ENCODE measurements at places on chromosomes 1 and 21.

DNA sequence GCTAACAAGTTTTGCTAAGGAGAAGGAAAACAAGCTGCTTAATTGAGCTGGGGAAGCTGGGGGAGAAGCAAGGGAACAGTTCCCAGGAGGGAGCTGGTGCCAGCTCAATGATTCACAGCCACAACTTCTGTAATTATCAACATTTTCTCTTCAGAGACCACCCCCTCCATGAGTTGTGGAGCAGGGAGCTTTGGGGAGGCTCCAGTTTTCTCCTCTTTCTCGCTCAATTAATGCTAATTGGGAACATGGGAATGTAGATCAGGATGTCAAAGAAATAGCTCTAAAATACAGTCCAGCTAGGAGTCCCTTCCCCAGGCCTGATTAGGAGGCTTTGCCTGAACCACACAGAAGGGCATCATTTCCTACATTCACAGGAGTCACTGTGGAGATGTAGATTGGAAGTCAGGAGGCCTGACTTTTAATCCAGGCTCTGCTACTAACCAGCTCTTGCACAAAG, 12.1 kb upstream of the MNDA start:
- no peak for DNase-seq

GRCh38 chr1:231887866-231888265, 261.3 kb downstream of the DISC1 start:
- DNase-seq, result no peak

- no peak for DNase-seq
These were observed 31.3 kb upstream of the TRIM67 start for GRCh38 chr1:231130544-231130943.

DNA sequence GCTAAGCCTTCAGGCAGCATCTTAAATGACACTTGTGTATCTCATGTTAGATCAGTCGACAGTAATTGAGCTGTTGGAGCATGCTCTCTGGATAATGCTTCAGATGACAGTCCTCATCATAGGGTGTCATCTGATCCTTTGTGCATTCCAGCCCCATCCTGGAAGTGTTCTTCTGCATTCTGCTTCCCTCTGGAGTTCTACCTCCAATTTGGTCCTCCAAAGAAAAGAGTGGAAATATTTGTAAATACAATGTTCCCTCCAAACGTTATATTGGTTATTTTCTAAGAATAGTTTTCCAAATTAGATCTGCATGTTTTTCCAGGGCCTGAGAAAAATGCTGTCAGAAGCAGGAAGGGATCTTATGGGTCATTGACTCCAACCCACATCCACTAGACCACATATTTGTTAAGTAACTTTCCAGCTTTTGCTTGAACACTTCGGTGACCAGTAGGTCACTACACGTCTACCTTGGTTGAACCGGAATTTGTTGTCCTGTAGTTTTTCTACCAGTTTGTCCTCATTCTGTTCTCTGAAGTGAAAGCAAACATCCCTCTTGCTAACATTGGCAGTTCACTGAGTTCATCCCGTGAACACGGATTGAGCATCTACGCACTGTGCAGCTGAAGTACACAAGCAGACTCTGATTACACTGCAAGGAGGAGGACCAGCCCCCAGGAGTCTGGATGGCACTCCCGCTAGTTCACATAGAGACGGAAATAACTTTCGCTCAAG, 136.0 kb downstream of the TLR5 start:
- no peak for DNase-seq

DNA sequence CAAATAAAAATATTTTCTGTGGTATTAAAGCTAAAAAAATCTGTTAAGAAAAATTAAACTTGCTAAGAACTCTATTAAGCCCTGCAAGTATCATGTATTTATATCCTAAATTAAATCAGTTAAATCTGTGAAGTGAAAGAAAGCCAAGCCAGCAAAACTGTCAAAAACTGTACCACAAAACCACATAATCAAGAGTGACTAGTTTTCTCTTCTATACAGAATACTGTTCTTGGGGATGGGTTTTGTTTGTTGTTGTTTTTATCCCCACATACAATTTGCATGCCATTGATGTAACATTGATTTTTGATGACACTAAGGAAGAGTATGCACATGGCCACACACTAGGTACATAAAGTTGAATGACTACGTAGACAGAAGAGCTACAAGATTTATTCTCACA, 20.4 kb downstream of the DPH5 start:
- no peak for DNase-seq

- no peak for DNase-seq
These were observed 22.5 kb downstream of the DISP3 start for GRCh38 chr1:11501491-11501897.

GRCh38 chr1:90027281-90027680, 32.4 kb downstream of the ZNF326 start:
- DNase-seq, result no peak

DNA sequence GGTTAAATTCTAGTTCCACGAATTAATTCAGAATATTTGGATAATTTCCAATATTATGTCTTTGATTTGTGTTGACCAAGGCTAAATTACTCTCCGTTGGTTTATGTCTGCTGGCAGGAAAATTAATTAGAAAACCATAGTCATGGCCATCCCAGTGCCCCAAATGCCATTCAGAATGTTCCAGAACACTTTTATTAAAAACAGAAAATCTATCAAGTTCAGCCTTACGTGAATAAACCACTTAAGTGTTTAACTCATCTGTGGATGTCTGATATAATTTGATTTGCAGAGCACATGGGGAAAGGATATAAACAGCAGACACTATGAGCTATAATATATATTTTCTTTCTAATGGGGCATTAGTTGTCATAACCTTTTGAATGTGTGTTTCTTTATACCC, 480.7 kb downstream of the MRPL39 start:
- DNase-seq, result no peak

DNA sequence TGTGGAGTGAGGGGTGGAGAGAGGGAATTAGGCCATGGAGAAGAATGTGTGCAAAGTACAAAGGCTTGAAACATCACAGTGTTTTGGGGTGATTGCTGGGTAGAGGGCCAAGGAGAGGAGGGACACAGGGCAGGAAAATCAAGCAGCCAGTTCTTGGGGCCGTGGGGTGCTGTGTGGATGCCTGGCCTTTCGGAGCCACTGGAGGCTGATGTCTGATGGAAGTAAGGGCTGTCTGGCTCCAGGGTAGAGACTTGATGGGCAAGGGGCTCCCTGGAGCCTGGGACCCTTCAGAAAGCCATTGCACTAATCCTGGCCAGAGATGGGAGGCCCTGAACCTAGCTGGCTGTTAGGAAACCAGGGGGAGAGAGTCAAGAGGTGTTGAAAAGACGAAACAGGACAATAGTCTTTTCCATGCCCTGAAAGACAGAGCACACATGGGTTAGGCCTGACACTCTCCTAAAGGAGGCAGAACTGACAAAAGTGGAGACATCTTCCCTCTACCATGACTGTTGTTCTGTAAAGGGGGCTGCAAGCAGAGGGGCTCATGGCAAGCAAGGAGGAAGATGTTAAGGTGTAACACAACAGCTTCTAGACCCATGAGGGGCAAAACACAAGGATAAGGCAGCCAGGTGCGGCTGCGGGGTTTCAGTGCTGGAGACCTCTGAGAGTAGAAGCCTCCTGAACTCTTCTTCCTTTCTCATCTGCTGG, 21.0 kb downstream of the ATF3 start:
- no peak for DNase-seq

- DNase-seq, result no peak
These were observed 68.7 kb downstream of the NID1 start for GRCh38 chr1:235996048-235996785.

DNA sequence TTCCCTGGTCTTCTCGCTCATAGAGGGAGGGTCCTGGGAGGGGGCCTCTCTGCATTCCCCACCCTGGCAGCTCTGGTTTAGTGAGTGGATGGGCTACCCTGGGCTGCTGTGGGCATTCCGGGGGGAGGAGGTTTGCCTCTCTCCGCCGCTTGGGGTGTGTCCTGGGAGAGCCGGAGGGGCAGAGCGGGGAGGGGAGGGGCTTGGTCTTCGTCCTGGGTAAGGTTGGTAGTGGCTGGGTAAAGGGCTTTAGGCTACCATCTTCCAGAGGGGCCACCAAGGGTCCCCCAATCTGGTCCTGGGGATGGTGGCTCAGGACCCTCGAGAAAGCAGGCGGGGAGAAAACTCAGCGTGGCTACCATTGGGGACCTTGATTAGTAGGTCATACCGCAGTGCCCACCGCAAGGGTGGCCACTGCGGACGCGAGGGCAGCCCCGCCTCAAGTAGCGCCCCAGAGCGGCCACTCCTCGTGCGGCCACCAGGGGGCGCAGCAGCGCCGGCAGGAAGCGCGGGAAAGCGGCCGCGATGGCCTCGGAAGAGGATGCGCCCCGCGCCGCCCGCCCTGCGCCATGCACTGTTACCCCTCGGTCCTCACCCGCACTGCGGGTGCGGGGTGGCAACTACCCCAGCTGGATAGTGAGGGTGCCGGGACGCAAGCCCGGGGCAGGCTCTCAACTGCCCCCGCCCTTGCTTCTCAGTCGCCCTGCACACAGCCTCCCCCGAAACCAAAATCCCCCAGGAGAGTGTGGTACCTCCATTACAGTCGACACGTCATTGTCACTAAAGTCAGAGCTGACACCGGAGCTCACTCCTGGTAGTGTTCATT, 44.1 kb upstream of the SLC25A33 start:
- DNase-seq, result peak; percentile 67

DNA sequence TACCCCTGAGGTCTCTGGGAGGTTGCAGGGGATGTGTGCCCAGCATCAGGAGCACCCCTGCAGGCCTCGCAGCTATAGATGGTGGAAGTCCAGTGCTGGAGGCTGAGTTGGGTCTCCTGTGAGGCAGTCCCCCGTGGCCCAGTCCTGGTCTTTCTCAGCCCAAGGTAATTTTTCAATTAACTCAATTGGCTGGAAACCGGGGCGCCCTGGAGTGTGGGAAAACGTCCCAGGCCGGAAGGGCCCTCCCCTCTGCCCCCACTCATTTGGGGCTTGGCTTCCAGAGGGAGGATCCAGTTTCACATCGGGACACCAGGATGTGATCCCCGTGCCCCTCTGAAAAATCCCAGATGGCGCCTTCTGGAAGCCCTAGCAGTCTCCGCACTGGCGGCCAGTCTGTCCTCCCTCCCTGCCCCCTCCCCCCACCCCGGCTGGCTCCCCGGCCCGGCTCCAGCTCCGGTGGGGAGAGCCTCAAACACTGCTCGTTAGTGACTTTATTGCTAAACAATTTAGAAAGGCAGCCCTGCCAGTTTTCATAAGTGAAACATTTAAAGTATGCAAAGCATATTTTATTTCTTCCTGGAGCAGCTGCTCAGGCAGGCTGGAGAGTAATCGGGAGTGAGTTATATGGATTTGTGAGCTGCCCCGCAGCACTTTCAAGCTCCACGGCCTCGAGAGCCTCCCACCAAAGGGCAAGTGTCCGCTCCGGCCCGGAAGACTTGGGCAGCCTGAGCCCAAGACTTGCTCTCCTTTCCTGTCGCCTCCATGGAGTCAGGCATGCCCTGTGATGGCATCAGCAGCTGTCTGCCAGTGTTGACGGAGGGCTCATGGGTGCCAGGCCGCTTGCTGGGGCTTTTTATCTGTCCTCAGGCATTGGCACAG, 208.2 kb upstream of the TMEM51 start:
- no peak for DNase-seq

DNA sequence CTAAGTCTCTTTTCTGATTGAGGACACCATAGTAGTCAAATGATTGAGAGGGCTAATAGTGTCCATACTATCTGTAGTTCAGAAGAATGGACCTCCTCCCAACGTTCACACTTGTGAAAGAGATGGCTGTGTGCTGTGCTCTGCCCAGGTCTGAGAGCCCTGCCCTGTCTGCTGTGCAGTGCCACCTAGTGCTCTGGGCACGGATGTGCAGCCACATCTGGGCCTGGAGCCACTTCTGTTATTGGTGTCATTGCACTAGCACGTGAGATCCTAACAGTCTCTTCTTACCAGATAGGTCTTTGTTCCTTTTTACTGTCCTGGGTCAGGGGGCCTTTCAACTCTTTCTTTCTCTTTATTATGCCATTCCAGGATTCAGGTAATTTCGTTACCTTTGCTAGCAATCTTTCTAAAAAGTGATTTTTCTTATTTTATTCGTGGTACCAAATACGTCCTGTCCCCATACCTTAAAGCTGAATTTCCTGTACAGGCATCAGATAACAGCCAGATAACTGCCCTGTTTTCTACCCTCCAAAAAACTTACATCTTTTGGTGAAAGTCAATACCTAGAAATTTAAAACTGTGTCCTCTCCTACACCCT, 21.7 kb downstream of the INTS3 start:
- DNase-seq, result peak; percentile 60

DNA sequence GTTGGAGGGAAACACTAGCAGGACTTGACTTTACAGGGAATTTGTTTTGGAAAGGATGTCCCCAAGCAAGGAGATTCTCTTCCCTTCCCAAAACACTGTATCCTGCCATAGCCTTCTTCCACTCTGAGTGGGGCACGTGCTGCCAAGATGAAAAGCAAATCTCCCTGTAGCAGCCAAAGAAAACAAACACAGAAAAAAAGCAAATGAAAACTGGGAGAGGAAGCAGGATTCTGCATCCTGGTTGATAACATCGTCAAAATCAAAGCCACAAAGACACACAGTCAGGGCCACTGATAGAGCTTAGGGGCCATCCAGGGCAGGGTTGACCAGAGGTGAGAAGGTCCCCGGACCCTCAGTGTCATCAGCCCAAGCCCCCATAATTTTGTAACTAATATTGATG, 16.0 kb upstream of the MTARC2 start:
- no peak for DNase-seq

GRCh38 chr1:15432324-15432723, 5.9 kb upstream of the CTRC start:
- no peak for DNase-seq

DNA sequence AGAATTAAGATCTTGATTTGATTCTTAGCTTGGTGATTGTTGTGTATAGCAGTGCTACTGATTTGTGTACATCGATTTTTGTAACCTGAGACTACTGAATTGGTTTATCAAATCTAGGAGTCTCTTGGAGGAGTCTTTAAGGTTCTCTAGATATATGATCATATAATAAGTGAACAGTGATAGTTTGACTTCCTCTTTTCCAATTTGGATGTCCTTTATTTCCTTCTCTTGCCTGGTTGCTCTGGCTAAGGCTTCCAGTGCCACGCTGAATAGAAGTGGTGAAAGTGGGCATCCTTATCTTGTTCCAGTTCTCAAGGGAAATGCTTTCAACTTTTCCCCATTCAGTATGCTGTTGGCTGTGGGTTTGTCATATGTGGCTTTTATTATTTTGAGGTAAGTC, 61.5 kb upstream of the LYST start:
- DNase-seq, result no peak

DNA sequence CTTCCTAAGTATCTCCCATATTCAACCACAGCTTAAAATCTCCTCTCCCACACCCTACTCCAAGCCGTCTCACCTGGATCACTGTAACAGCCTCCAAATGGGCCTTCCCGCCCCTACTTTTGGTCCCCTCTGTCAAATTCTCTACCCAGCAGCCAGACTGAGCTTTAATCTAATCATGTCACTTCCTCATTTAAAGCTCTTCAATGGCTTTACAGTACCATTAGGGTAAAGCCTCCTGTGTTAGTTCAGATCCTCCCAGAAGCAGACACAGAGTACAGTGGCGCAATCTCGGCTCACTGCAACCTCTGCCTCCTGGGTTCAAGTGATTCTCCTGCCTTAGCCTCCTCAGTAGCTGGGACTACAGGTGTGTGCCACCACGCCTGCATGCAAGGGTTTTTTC, 46.8 kb upstream of the PSEN2 start:
- DNase-seq, result no peak

- no peak for DNase-seq
These were observed 150.1 kb downstream of the KCNJ6 start for GRCh38 chr21:37766129-37766528.

GRCh38 chr1:108845991-108846390, 10.9 kb downstream of the AKNAD1 start:
- DNase-seq, result no peak
